T47D (cell line): ENCODE measurements at places on chromosomes 1 and 21.

GRCh38 chr1:157227700-157228099 lies 89.5 kb upstream of the ETV3 start:
- DNase-seq = no peak

GRCh38 chr1:30417001-30417700 lies 306.2 kb downstream of the MATN1 start:
- DNase-seq = no peak

DNA sequence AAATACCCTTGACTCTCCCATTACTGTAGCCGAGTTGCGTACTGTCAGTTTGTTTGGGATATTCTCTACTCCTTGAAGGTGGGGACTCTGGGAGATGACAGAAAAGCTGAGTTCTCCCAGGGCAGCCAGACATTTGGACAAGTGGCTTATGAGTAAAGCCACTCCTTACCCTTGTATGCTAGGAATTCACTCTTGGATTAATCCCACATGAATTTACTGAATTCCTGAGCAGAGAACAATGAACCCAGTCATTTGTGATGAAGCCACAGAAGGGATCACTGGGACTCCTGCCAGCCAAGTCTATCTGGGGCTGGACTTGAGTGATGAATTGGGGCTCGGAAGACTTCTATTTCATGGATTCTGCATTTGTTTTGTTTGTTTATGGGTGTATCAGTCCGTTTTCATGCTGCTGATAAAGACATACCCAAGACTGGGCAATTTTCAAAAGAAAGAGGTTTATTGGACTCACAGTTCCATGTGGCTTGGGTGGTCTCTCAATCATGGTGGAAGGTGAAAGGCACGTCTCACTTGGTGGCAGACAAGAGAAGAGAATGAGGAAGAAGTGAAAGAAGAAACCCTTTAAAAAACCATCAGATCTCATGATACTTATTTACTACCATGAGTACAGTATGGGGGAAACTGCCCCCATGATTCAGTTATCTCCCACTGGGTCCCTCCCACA lies 25.1 kb downstream of the C1orf116 start:
- peak; percentile 59 for DNase-seq

DNA sequence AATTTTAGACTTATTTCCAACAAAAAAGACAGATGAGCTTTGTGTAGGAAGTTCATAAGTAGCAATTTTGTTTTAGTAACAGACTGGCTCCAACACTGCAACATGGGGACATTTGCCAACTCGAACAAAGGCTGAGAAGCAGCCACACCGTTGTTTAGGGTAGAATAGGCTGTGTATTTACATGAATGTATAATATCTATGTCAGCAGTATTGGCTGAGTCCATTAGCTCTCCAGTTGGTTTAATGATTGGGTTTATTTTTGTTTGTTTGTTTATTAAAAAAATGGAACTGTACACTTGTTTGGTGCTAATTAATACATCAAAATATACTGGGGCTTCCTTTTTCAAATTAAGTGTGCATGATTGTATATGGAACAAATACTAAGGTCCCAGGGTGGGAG lies 7.3 kb upstream of the TMCO2 start:
- no peak for DNase-seq

GRCh38 chr21:33133892-33134291 lies 64.0 kb downstream of the OLIG1 start:
- DNase-seq = no peak

GRCh38 chr21:20519076-20519475 lies 479.1 kb upstream of the NCAM2 start:
- no peak for DNase-seq

DNA sequence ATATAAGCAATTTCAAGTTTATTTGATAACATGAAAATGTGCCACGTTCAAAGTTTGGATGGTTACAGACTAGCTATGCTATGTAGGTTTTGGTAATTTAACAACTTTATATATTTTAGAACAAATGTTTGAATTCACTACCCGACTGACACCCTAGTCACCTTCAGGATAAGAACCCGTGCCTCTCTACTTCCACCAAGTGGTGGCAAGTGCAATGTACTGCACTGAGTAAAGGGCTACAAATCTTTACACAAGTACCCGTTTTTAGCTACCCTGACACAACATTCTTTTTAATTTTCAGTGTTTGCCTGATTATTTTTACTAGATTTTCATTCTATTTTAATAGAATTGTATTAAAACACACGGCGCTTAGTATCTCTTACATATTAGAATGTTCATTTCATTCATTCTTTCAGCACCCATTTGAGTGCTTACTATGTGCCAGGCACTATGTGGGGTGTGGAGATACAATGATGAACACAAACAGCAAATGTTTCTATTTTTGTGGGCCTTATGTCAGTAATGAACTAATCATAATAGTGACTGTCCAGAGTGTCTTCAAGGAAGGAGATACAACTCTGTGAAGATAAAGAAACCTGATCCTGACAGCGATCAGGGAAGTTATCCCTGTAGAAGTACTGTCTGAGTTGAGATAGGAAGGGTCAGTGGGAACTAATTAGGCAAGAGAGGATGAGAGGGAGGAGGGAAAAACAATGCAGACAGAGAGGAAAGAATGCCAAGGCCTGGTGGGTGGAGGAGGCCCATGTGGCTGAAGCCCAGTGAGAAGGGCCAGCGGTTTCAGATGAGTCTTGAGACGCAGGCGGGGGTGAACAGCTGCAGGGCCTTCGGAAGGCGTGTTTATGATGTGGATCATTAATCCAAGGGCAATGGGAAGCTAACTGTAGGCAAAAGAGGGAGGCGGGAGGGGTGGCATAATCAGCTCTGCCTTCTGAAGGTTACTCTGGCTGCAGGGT lies 3.8 kb downstream of the LCA5L start:
- DNase-seq = peak; percentile 30

- no peak for DNase-seq
These were observed 96.0 kb upstream of the ERRFI1 start for GRCh38 chr1:8122160-8122476.

GRCh38 chr21:31218830-31219608 lies 125.0 kb downstream of the TIAM1 start:
- no peak for DNase-seq

DNA sequence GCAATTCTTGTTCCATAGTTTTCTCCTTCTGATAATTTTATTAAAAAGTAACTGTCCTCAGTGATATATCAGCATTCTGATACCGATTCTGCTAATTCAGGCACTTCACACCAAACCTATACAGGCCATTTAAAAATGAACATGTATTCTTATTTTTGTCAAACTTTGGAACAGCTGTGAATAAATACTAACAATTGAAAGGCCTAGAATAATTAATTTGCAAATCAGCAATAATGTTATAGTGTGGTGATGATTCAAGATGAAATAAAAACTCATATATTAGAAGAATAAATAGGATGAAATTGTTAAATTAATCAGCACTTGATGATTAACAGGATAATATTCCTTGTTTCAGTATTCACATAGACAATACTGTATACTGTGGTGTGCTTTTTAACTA lies 9.9 kb downstream of the CDKN2C start:
- DNase-seq = no peak

DNA sequence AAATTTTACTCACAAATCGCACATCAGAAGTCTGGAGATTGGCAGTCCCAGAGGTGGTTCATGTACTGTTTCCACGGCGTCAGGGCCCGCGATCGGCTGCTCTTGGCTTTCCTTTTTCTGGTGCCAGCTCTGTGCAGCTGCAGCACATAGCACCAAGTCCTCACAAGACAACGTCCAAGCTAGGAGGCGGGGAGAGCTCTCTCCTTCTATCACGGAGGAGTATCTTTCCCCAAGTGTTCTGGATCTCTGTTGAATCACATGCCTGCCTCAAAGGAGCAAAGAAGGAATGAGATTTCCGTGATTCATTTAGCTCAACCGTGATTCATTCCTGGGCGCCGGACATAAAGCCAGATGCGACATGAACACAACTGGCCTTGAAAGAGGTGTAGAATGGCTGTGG lies 25.5 kb downstream of the MT1HL1 start:
- no peak for DNase-seq

GRCh38 chr1:209585672-209586071 lies 2.2 kb downstream of the CAMK1G start:
- DNase-seq = peak; percentile 49

DNA sequence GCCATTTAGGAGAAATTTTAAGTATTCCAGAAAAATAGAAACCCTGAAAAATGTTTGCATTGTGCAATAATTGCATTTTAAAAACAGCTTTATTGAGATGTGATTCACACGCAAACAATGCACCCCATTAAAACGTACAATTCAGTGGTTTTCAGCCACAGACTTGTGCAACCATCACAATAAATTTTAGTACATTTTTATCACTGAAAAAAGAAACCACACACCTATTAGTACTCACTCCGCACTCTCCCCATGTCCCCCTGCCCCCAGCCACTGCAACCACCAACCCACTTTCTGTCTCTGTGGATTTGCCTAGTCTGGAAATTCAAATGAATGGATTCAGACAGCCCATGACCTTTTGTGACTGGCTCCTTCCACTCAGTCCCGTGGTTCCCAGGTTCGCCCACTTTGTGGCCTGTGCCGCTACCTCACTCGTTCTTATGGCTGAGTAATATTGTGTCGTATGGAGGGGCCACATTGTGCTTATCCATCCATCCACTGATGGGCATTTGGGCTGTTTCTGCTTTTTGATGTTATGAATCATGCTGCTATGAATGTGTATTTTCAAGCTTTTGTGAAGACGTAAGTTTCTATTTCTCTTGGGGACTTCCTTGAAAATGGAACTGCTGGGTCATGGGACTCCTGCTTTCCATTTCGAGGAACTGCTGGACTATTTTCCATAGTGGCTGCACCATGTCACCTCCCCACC lies 147.7 kb upstream of the ARHGEF16 start:
- DNase-seq = no peak

GRCh38 chr1:29055160-29055559 lies 68.5 kb downstream of the TMEM200B start:
- DNase-seq = no peak
